ENCODE measurements at places on chromosomes 4 and X. TPM values are rescaled to one million over a fixed set of nuclear protein-coding genes. Genes with fewer than 3 reads are reported as not detected.

The BTK gene
- total RNA-seq, result not detected

The LINC00632 gene
- total RNA-seq, result 0.40 TPM

The SH2D1A gene
- not detected for total RNA-seq

The MAGEE1 gene
- 0.44 TPM for total RNA-seq

The CLTRN gene
- total RNA-seq, result not detected

The SYN1 gene
- under 0.01 TPM for total RNA-seq

The TMEM35A gene
- total RNA-seq, result 4.8 TPM

The TRIM75 gene
- total RNA-seq, result not detected

The SLC7A11 gene
- total RNA-seq, result 5.4 TPM

The CXorf49 gene
- not detected for total RNA-seq

The AMBN gene
- total RNA-seq, result not detected

The PABPC4L gene
- total RNA-seq, result 0.20 TPM

The TMSB15C gene
- 6.1 TPM for total RNA-seq

The MAGEC2 gene
- total RNA-seq, result not detected

The PDLIM3 gene
- 58.5 TPM for total RNA-seq

The CXorf66 gene
- total RNA-seq, result not detected

The CASP3 gene
- 26.8 TPM for total RNA-seq

The CENPI gene
- 4.2 TPM for total RNA-seq

Measured in lung microvascular endothelial cell (primary cell).